KG1 (cell line): ENCODE measurements at places on chromosomes 11 and 22.

GRCh38 chr22:18058371-18059093 lies 19.3 kb upstream of the PEX26 start:
- no peak for DNase-seq

DNA sequence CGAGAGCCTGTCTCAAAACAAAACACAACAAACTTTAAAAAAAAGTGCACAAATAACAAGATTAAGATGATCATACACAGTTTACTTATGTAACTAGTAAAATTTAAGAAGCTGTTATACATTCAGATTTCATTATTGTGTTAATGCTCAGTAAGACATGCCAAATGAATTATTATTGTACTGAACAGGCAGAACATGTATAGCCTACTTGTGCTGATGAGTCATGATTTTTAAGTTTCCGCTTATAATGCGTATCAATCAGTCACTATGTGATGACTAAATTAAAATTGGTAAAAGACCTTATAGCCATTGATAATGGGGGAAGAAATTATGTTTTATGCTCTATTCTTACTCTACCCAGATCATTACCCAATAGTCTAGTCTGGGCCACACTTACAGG lies 20.5 kb upstream of the EXPH5 start:
- DNase-seq = no peak

GRCh38 chr22:27253108-27253902 lies 548.3 kb downstream of the MN1 start:
- DNase-seq = no peak

GRCh38 chr11:116707746-116708145 lies 65.0 kb downstream of the BUD13 start:
- no peak for DNase-seq

DNA sequence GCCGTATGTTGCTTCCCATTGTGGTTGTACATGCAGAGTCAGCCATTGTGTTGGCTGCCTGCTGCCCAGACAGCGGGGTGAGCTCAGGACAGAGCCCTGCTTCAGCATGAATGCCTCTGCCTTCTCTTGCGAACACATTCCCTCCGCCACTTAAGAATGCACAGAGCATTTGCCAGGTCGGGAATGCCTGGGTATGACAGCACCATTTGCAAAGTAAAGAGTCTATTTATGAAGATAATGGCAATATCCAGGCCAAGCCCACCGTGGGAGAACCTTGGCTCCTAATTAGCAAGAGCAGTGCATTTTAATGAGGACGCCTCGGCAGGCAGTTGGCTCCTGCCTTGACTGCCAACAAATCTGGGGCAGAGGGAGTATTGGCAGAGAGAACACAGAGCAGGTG lies 62.5 kb upstream of the SORL1 start:
- no peak for DNase-seq

- DNase-seq = no peak
Measured at GRCh38 chr11:65695459-65696241, 16.4 kb upstream of the KAT5 start.

GRCh38 chr11:64096835-64097234 lies 61.1 kb downstream of the FLRT1 start:
- DNase-seq = no peak

DNA sequence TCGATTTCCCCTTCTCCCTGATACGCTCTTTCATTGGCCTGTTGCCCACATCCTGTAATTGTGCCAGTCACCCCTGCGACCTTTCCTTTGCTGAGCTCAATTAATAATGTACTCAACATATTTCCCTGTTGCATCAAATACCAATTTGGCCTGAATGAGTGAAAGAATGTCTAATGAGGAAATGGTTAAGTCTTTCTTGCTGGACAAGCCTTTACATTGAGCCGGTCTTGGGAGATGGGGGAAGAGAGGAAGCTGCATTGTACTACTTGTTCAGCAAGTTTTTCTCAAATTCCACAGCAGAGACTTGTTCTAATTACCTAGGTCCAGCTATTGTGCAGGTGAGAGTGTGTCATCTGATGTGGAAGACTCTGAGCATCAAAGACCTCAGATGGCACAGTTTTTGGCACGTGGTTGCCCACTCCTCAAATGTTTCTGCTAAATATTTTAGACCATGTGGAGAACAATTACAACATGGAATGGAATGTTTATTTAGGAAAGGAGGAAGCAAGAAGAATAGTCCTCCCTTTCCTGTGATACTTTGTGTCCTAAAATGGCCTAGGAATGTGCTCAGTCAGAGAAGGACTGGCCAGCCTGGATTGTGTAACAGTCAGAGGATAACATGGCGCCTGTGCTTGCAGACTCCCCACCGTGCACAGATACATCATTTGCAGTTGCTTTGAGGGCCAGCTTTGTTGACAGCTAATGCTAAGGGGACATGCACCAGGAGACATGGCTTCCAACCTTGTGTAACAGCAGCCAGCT lies 129.5 kb upstream of the E2F8 start:
- DNase-seq = no peak

DNA sequence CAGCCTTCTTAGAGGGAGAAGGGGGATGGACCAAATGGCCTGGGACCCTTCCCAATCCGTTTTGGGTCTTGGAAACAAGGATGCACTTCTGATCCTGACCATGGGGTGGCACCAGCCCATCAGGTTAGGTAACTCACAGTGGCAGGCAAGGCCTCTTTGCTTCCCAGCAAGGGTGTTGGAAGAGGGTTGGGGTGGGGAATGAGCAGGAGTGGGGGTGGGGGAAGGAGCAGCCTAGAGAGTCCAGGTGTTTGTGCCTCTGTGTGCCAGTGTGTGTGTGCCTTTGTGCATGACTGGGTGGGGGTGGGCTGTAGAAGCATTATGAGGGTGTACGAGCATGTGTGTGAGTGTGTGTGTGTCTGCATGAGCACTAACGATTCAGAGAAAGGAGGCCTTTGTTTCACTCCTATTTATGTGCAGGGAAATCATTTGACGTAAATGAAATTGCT lies 213.1 kb downstream of the INSC start:
- DNase-seq = no peak

- no peak for DNase-seq
Measured at GRCh38 chr11:66595245-66595904, 2.4 kb downstream of the CCS start.

DNA sequence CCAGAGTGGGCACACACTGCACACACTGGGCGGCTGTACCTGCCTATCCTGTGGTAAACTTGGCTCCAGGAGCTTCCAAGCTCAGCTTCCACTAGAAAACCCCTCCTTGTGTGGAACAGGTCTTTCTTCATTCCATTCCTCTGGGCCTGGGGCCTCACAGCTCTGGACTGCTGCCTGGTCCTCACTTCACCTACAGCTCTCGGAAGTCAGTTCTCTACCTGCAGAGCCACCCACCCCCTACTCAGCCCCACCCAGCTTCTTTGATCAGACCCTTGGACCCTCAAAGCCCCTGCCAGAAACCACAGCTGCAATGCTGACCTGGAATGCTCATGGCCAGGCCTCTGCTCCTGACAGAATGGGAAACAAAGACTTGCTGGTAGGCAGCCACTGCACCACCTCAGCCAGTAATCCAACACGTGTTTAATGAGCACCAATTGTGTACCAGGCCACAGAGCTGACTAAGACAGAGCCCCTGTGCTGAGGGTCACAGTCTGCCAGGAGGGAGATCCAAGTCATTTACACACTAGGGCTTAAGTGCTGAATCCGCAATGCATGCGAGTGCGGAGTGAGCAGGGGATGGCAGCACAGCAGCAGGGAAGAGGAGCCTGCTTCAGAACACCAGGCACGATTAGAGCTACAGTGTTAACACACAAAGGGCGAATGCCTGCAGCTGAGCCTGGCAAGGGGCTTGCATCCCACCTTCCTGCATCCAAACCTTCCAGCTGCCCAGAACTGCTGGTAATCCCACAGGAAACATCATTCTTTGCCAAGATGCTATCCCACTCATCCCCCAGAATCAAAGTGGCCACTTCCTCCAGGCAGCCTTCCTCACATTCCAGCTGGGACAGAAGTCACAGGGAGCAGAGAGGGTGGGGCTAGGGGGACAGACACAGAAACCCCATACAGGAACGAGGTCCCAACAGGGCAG lies 4.6 kb downstream of the GNB1L start:
- no peak for DNase-seq

- no peak for DNase-seq
Measured at GRCh38 chr11:95794086-95794485, 3.8 kb downstream of the CEP57 start.
